ENCODE measurements at places on chromosomes 2 and 18.

DNA sequence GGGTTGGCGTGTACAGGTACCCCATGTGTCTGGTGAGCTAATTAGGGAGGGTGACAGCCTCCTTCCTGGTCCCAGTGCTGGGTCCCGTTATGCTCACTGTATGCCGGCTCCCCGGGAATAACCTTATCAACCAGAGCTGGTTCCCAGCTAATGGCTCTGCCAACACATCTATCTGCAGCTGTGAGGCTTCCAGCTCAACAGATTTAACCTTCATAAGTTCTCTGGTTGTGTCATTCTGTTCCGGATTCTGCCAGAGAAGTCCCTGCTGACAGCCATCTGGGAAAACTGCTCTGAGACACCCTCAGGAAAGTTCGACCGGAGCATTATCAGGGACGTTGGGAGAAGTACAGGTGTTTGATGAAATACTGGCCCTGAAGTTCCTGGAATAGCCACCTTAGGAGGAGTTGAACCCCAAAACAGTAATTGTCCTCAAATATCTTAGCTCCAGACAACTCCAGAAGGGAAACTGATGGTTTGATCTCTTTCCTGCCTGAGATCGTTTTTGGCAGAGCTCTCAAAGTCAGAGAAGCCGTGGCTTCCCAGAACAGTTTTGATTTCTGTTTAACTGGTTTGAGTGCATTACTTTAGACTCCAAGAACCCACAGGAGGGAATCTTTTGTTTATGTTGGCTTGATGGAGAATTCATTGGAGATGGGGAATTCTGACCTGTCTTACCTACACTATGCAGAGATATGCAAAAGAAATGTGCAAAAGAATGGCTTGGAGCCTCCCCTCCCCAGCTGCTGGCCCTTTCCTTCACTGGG, 39.4 kb upstream of the TXNDC2 start:
- DNase-seq: no peak

- DNase-seq: no peak
Observed at GRCh38 chr2:219624565-219624964, 2.9 kb upstream of the SLC4A3 start.

GRCh38 chr2:39124746-39125057, 3.9 kb upstream of the SOS1 start:
- DNase-seq: no peak

DNA sequence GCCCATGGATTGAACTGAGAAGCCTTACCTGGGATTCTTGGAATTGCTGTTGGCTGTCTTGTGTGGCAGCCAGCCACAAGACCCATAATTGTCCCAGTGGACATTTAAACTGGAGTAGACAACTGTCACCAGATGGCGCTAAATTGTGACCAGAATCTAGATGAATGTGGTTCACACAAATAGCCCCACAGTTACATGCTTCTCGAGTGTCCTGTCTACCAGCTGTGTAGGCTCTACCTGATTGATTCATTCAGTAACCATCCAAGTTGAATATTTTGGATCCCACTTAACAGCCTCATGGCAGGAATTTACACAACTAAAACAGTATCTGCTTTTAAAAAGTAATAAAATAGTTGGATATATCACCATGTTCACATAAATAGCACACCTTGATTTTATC, 73.2 kb downstream of the MAP4K4 start:
- DNase-seq: peak; percentile 17

GRCh38 chr2:106839849-106840595, 45.9 kb downstream of the ST6GAL2 start:
- DNase-seq: no peak

GRCh38 chr2:196097864-196098660, 29.4 kb upstream of the DNAH7 start:
- no peak for DNase-seq

GRCh38 chr18:51342815-51343214, 145.3 kb upstream of the MEX3C start:
- no peak for DNase-seq

GRCh38 chr18:48866028-48866733, 84.6 kb downstream of the SMAD7 start:
- peak; percentile 82 for DNase-seq

- no peak for DNase-seq
Observed at GRCh38 chr18:10663750-10664149, 137.9 kb downstream of the NAPG start.
